ENCODE measurements at places on chromosomes 12 and 14. TPM values are rescaled to one million over a fixed set of nuclear protein-coding genes. Genes with fewer than 3 reads are reported as not detected.

Gene APOF
- total RNA-seq, result not detected

GRCh38 chr12:93370947-93371346, 6.8 kb upstream of the NUDT4 start:
- no peaks in the 10 kb centered on the region for H3K4me1 ChIP-seq
- H3K27me3 ChIP-seq, result peaks cover 6% of the 10 kb centered on the region
- no peak for DNase-seq
- H3K4me3 ChIP-seq, result no peak overlapping the region
- no peak overlapping the region for H3K27ac ChIP-seq

Gene CCDC184
- 0.18 TPM for total RNA-seq

DNA sequence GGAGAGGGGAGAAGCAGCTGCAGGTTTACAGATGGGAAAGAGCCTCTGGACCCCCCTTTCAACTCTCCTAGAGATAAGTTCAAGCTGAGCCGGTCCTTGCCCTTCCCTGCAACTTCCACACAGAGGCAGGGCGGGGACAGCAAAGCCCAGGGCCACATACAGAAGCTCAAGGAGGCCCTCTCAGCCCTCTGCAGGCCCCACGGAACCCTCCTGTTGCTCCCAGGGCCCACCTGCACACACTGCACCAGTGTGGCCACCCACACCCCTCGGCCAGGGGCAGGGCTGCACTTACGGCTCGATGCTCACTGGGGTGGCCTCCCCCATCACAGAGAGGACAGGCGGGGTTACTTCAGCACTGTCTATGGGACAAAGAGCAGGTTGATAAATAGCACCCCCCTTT, 13.0 kb upstream of the PNMA1 start:
- no peaks in the 10 kb centered on the region for H3K27me3 ChIP-seq
- peaks cover 91% of the 10 kb centered on the region for H3K36me3 ChIP-seq
- peaks cover 12% of the 10 kb centered on the region for H3K4me1 ChIP-seq
- H3K27ac ChIP-seq, result no peak overlapping the region

- peaks cover 7% of the 10 kb centered on the region for H3K36me3 ChIP-seq
- H3K27me3 ChIP-seq, result peaks cover 13% of the 10 kb centered on the region
- DNase-seq, result no peak
These were observed 8.9 kb upstream of the TCL1B start for GRCh38 chr14:95677179-95677835.

DNA sequence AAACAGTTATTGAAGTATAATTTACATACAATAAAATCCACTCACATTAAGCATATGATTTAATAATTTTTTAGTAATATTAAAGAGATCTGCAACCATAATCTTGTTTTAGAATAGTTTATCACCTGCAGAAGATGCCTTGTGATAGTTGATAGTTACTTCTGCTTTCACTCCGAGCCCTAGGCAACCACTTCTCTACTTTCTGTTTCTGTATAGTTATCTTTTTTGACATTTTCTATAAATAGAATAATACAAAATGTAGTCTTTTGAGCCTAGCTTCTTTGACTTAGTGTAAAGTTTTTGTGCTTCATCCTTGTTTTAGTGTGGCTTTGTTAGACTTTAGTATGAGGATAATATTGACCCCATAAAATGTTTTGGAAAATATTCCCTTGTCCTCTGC, 111.0 kb downstream of the MNAT1 start:
- H3K27me3 ChIP-seq, result no peaks in the 10 kb centered on the region
- H3K4me3 ChIP-seq, result peak overlapping the region; percentile 64
- no peak for DNase-seq
- H3K27ac ChIP-seq, result peak overlapping the region; percentile 92
- peaks cover 21% of the 10 kb centered on the region for H3K36me3 ChIP-seq

DNA sequence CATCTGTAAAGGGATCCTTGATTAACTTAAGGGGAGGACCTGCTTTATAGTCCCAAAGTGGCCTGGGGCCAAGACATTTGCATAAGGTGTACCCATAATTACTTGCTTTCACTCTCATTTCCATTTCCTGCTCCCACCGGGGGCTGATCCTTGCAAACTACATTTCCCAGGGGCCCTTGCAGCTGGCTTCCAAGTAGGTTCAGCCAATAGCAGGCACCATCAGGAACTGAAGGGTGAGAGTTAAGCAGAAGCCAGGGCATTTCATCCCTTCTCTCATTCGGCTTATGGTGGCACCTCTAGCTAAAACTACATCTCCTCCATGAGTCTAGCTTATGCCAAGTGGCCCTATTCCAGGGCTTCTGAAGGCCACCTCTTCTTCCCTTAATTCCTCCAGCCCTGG, 88.8 kb downstream of the CCDC60 start:
- H3K27ac ChIP-seq, result no peak overlapping the region
- no peak overlapping the region for H3K4me3 ChIP-seq
- H3K27me3 ChIP-seq, result peaks cover 19% of the 10 kb centered on the region
- no peaks in the 10 kb centered on the region for H3K36me3 ChIP-seq

Gene RTL1
- total RNA-seq, result not detected

DNA sequence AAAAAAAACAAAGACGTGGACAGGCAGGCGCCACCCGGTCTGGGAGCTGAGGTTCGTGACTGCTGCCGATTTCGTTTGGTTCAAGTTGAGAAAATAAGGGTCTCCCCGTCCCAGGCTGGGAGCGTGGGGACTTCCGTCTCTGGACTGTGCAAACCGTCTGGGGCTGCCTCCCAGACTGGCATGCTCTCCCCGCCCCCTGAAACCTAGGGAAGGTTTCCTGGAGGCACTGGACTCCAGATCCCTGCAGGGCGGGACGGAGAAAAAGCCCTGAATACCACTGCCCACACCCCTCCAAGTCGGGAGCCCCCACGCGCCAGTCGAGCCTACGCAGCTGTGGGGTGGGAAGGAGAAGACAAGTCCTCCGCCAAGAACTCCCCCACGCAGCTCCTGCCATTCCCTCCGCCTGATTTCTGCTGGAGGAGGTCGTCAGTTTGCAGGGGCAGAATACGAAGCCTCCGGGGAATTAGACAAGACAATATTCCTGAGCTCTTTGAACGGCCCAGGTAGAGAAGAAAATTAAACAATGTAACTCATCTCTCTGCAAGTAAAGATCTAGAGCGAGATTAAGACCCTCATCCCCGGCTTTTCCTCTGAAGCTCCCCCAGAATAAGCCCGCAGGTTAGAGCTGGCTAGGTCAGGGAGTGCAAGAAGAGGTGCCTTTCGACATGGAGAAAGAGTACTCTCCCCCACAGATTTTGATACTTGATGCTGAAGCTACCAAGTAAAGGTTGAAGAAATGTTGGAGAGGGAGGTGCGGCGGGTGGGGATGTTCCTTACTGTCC, 10.4 kb upstream of the HOXC13 start:
- no peaks in the 10 kb centered on the region for H3K36me3 ChIP-seq
- peaks cover 83% of the 10 kb centered on the region for H3K27me3 ChIP-seq
- DNase-seq, result no peak
- H3K4me1 ChIP-seq, result peaks cover 7% of the 10 kb centered on the region

Gene KCNC2
- total RNA-seq, result not detected

Gene TMEM233
- total RNA-seq, result not detected

Gene MYH7
- total RNA-seq, result not detected

- H3K27me3 ChIP-seq, result peaks cover 18% of the 10 kb centered on the region
- no peak for DNase-seq
- no peaks in the 10 kb centered on the region for H3K4me1 ChIP-seq
- H3K36me3 ChIP-seq, result no peaks in the 10 kb centered on the region
- no peak overlapping the region for H3K27ac ChIP-seq
These were observed 149.3 kb downstream of the ESRRB start for GRCh38 chr14:76525106-76525821.

DNA sequence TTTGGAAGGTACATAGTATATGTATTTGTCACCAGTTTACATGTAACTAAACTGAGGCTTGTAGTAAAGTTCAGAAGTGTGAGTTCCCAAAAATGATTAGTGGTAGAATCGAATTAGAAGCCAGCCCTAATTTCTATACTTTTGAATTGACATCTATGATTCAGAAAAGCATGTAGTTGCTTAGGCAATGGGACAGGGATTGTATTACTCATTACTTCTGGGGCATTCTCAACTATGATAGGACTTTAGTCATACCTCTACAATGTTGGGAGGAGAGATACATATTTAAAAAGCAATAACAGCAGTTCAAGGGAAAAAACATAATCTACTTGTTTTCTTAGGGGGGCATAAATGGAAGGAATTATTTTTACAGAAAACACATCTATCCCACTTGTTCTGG, 277.9 kb upstream of the E2F7 start:
- H3K4me1 ChIP-seq, result no peaks in the 10 kb centered on the region
- H3K27me3 ChIP-seq, result no peaks in the 10 kb centered on the region
- H3K36me3 ChIP-seq, result no peaks in the 10 kb centered on the region

Gene SAMD4A
- total RNA-seq, result 6.4 TPM

DNA sequence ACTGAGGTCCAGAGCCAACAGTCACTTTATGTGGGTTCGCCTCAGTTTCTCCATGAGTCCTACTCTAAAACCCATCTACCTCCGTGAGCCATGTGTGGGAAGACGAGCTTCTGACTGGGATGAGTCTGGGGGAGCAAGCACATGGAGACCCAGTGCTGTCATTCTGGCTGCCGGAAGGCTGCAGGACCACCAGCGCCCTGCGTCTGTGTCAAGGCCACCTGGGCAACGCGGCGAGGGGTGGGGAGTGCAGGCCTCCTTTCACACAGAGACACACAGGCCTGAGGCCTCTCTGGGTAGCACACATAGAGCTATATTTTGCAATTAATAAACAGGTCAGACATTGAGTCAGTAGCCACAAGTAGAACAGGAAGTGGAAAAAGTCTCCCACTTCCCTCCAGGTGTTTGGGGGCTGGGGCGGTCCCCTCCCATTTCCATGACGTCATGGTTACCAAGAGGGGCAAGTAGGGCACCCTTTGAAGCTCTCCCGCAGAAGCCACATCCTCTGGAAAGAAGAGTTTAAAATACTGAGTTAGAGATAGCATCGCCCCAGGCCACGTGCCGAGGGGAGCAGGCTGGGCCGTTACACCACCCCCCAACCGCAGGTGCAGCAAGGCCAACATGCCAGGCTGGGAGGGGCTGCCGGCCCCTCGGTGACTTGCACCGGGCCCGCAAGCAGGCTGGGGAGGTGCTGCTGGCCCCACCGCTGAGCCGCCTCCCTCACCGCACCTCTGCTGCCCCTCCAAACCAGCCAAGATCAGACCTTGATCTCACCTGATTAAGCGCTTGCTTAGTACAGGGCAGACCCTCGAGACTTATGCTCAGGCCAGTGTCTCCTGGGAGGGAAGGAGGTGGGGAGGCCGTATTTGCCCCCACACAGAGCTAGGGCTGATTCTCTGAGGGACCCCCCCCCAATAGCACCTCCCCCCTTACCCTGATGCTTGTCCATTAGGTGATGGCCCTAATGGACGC, 32.7 kb downstream of the DAD1 start:
- peaks cover 17% of the 10 kb centered on the region for H3K36me3 ChIP-seq
- DNase-seq, result peak; percentile 86
- H3K4me1 ChIP-seq, result peaks cover 88% of the 10 kb centered on the region
- peak overlapping the region; percentile 98 for H3K27ac ChIP-seq
- H3K4me3 ChIP-seq, result peak overlapping the region; percentile 80
- H3K27me3 ChIP-seq, result peaks cover 4% of the 10 kb centered on the region

GRCh38 chr12:92602476-92602875, 100.3 kb upstream of the PLEKHG7 start:
- H3K36me3 ChIP-seq, result peaks cover 10% of the 10 kb centered on the region
- H3K27me3 ChIP-seq, result no peaks in the 10 kb centered on the region
- no peak overlapping the region for H3K4me3 ChIP-seq

Gene COX8C
- not detected for total RNA-seq

Gene HCAR3
- not detected for total RNA-seq

- H3K4me3 ChIP-seq, result no peak overlapping the region
- H3K27me3 ChIP-seq, result no peaks in the 10 kb centered on the region
- no peak overlapping the region for H3K27ac ChIP-seq
- H3K36me3 ChIP-seq, result no peaks in the 10 kb centered on the region
- DNase-seq, result no peak
These were observed 371.2 kb downstream of the DIO2 start for GRCh38 chr14:79840103-79840502.

DNA sequence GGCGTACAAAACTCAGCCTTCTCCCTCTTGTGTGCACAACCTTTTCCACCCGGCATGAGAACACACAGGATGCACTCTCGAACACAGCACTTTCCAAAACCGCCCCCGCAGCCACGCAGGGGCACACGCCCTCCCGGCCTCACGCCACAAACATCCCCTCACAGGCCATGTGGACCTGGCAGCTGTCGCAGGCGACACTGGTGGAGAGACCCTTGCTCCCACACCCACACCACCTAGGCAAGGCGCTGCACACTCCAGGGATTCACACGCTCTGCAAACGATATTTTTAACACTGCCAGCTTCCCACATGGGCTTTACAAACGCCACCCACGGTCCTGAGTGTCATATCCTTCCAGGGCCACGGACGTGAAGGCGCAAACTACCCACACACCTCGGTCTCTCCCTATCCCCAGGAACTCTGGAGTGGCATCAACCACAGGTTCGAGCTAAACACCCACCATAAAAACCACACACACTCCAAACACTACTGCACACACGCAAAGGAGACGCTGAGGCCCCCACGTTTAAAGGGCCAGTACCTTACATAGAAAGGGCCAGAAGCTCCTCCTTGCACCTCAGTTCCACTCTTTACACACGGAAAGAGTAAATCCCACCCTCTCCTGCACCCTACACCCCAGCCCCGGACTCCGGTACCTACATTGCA, 12.4 kb upstream of the ITGB7 start:
- H3K27ac ChIP-seq, result peak overlapping the region; percentile 86
- peaks cover 55% of the 10 kb centered on the region for H3K4me1 ChIP-seq
- peak overlapping the region; percentile 89 for H3K4me3 ChIP-seq
- peaks cover 11% of the 10 kb centered on the region for H3K36me3 ChIP-seq

Gene RFLNA
- not detected for total RNA-seq

Gene TXNRD1
- 77.3 TPM for total RNA-seq

GRCh38 chr14:95359994-95360826, 40.5 kb upstream of the CLMN start:
- H3K27me3 ChIP-seq, result peaks cover 42% of the 10 kb centered on the region
- H3K4me3 ChIP-seq, result no peak overlapping the region
- no peaks in the 10 kb centered on the region for H3K36me3 ChIP-seq
- H3K27ac ChIP-seq, result no peak overlapping the region
- no peak for DNase-seq

Gene A2M
- not detected for total RNA-seq

GRCh38 chr14:55583942-55584468, 4.0 kb downstream of the KTN1 start:
- peaks cover 6% of the 10 kb centered on the region for H3K36me3 ChIP-seq
- no peak overlapping the region for H3K4me3 ChIP-seq
- no peak for DNase-seq
- H3K4me1 ChIP-seq, result peaks cover 63% of the 10 kb centered on the region
- H3K27me3 ChIP-seq, result no peaks in the 10 kb centered on the region
- no peak overlapping the region for H3K27ac ChIP-seq

- no peak overlapping the region for H3K4me3 ChIP-seq
- peaks cover 27% of the 10 kb centered on the region for H3K4me1 ChIP-seq
- DNase-seq, result no peak
- no peak overlapping the region for H3K27ac ChIP-seq
These were observed 2.0 kb upstream of the P3H3 start for GRCh38 chr12:6826125-6826733.

DNA sequence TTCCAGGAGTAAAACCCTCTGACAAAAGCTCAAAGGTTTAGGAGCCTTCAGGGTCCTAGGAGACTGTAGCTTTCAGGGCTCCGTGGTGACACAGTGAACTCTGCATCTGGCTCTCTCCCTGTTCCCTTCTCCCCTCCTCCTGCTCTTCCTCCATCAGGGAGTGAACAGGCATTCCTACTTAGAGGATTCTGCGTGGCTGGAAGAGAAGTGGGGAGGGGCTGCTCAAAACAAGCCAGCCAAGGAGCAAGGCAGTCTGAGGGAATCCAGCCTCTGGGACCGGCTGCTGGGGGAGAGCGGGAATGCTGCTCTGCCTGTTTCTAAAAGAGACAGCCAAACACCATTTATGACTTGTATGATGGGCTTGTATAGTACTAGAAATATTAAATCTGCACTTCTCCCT, 49.5 kb downstream of the RBMS2 start:
- H3K27ac ChIP-seq, result no peak overlapping the region
- H3K27me3 ChIP-seq, result no peaks in the 10 kb centered on the region
- H3K36me3 ChIP-seq, result no peaks in the 10 kb centered on the region
- peaks cover 3% of the 10 kb centered on the region for H3K4me1 ChIP-seq

All from activated B cell treated with CpG ODN at 0.5 μM for 24 hours (primary cell).